T-cell (primary cell): ENCODE measurements at places on chromosomes 11 and 22. TPM values are rescaled to one million over a fixed set of nuclear protein-coding genes. Genes with fewer than 3 reads are reported as not detected.
A peak's percentile ranks its signal among the peaks of the same experiment; 100 is the strongest.

GRCh38 chr11:60989093-60989650 lies 17.7 kb downstream of the CD6 start:
- H3K27me3 ChIP-seq, result no peaks in the 10 kb centered on the region
- H3K4me3 ChIP-seq, result no peak overlapping the region
- H3K4me1 ChIP-seq, result peaks cover 63% of the 10 kb centered on the region
- H3K27ac ChIP-seq, result peak overlapping the region; percentile 98

- H3K4me1 ChIP-seq, result peaks cover 92% of the 10 kb centered on the region
- no peaks in the 10 kb centered on the region for H3K27me3 ChIP-seq
- H3K4me3 ChIP-seq, result peak overlapping the region; percentile 89
- peaks cover 31% of the 10 kb centered on the region for H3K36me3 ChIP-seq
- peak; percentile 77 for DNase-seq
- peak overlapping the region; percentile 73 for H3K27ac ChIP-seq
Observed at GRCh38 chr22:37484480-37485394, 1.4 kb downstream of the MFNG start.

- no peak overlapping the region for H3K4me3 ChIP-seq
- no peaks in the 10 kb centered on the region for H3K4me1 ChIP-seq
- no peak overlapping the region for H3K27ac ChIP-seq
- no peaks in the 10 kb centered on the region for H3K27me3 ChIP-seq
Observed at GRCh38 chr22:44159221-44159620, 21.5 kb upstream of the PARVG start.

DNA sequence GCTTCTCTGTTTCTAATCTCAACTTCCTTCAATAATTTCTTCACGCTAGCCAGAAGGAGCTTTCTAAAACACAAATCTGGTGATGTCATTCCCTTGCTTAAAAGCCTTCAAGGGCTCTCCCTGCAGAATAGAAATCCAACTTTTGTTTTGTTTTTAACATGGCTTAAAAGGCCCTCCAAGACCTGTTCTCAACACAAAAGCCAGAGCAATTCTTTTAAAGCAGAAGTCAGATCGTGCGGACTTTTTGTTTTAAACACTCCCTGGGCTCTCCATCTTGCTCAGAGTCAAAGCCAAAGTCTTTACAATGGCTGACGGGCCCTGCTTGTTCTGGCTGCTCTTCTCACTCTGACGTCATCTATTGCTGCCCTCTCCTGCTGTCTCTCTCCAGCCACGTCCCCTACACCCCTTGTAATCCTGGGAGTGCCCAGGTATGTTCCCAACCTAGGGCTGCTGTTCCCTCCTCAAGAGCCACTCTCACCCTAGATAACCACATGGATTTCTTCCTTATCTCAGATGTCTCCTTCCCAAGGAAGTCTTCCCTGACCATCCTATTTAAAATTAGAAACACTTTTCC lies 22.5 kb downstream of the TECTA start:
- H3K27ac ChIP-seq, result no peak overlapping the region
- no peak for DNase-seq
- no peaks in the 10 kb centered on the region for H3K4me1 ChIP-seq
- no peak overlapping the region for H3K4me3 ChIP-seq
- H3K36me3 ChIP-seq, result no peaks in the 10 kb centered on the region

GRCh38 chr11:119764108-119764868 lies 35.3 kb upstream of the NECTIN1 start:
- no peak for DNase-seq
- H3K27me3 ChIP-seq, result peaks cover 40% of the 10 kb centered on the region
- H3K4me3 ChIP-seq, result no peak overlapping the region
- H3K4me1 ChIP-seq, result no peaks in the 10 kb centered on the region
- H3K27ac ChIP-seq, result no peak overlapping the region

GRCh38 chr11:117484156-117484555 lies 156.5 kb downstream of the CEP164 start:
- H3K36me3 ChIP-seq, result no peaks in the 10 kb centered on the region
- no peaks in the 10 kb centered on the region for H3K27me3 ChIP-seq
- H3K27ac ChIP-seq, result no peak overlapping the region
- no peak for DNase-seq
- no peaks in the 10 kb centered on the region for H3K4me1 ChIP-seq
- H3K4me3 ChIP-seq, result no peak overlapping the region

- H3K27ac ChIP-seq, result no peak overlapping the region
- no peaks in the 10 kb centered on the region for H3K4me1 ChIP-seq
- H3K36me3 ChIP-seq, result peaks cover 61% of the 10 kb centered on the region
- no peak for DNase-seq
- H3K4me3 ChIP-seq, result no peak overlapping the region
- H3K27me3 ChIP-seq, result no peaks in the 10 kb centered on the region
Observed at GRCh38 chr22:23276656-23277582, 96.6 kb downstream of the BCR start.

GRCh38 chr22:36818010-36818642 lies 1.3 kb upstream of the PVALB start:
- peaks cover 2% of the 10 kb centered on the region for H3K4me1 ChIP-seq
- H3K27ac ChIP-seq, result no peak overlapping the region
- H3K4me3 ChIP-seq, result no peak overlapping the region
- peaks cover 66% of the 10 kb centered on the region for H3K27me3 ChIP-seq
- H3K36me3 ChIP-seq, result no peaks in the 10 kb centered on the region

DNA sequence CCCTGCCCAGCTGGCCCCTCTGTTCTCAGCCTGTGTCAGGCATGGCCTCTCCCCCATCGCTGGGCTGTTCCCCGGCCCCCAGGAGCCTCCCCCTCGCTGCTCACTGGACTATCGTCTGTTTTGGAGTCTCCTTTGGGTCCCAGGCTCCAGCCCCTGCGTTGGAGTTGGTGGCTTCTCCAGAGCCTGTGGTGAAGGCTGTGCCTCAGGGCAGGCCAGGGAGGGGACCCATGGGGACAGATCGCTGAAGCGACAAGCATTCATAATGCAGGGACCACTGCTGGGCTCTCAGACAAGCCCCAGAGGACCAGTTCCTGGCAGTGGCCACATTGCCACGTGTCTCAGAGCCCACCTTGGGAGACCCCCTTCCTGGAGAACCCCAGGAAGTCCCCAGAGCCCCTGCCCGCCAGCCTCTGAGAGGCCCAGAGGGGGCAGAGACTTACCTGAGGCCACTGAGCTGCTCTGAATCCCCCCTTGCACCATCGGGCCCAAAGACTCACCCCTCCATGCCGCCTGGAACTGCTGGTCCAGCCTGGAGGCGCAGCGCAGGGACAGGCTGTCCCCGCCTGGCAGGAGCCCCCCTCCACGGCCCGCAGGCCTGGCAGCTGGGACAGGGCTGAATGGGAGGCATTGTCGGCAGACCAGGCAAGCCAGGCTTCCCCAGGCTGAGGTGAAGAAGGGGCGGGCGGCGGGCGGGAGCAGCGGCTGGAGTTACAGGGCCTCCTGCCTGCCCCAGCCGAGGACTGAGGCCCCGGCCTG lies at the start of gene CHADL:
TSS of gene CHADL (minus strand) at position 555 of the 756 bp plus-strand sequence. CDS start at position 505, 50 bp downstream.
- no peak within 1 kb of the TSS for H3K27ac ChIP-seq
- H3K4me1 ChIP-seq, result no peaks in the 10 kb centered on the region
- no peak within 1 kb of the TSS for H3K4me3 ChIP-seq
- no peaks in the 10 kb centered on the region for H3K27me3 ChIP-seq
- no peak for DNase-seq

DNA sequence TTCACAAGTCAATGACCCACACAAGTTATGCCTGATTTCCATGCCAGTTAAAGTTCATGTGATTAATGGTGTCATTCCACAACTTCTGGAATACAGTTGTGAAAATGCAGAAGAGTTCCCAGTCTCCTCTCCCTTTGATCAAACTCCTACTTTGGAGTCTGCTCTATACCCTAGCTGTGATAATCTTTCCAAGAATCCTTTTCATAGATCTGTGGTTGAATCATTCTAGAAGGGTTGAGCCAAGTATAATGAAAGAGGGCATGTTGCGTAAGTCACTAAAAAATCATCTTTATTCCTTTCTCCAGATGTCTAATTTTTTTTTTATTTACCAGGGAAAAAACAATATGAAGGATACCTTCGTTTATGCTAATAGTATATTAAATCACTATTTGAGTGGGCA lies 89.7 kb upstream of the CARD18 start:
- H3K27ac ChIP-seq, result no peak overlapping the region
- no peaks in the 10 kb centered on the region for H3K27me3 ChIP-seq
- no peaks in the 10 kb centered on the region for H3K4me1 ChIP-seq
- no peak for DNase-seq
- H3K36me3 ChIP-seq, result no peaks in the 10 kb centered on the region
- no peak overlapping the region for H3K4me3 ChIP-seq

DNA sequence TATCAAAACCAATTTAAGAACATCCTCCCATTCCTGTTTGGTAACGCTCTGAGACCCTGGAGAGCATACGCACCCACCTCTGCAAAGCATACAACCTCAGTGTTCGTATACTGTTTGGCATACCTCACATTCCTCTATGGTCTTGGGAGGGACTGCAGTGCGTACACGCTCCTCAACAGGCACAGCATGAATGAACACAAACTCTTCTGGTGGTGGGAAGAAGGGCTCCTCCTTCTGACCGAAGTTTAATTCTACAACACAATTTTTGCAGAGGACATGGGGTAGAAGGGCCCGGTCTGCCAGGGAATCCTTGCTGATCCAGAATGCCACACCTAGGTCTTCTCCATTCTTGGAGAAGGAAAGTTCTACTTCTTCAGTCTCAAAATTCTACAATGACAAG lies 5.3 kb downstream of the HNRNPUL2 start:
- H3K4me3 ChIP-seq, result no peak overlapping the region
- no peak for DNase-seq
- no peak overlapping the region for H3K27ac ChIP-seq
- H3K36me3 ChIP-seq, result peaks cover 7% of the 10 kb centered on the region
- peaks cover 10% of the 10 kb centered on the region for H3K4me1 ChIP-seq
- H3K27me3 ChIP-seq, result no peaks in the 10 kb centered on the region

The OR8J1 gene
- total RNA-seq, result not detected

The C11orf16 gene
- not detected for total RNA-seq

The ART1 gene
- total RNA-seq, result not detected

The RAB30 gene
- 19.8 TPM for total RNA-seq

The TMEM132A gene
- total RNA-seq, result 1.2 TPM

The CRACR2B gene
- 2.9 TPM for total RNA-seq

The XKR3 gene
- total RNA-seq, result not detected

The PLAAT5 gene
- not detected for total RNA-seq
